Stimulated activated CD4-positive, alpha-beta T cell treated with anti-CD3 and anti-CD28 coated beads, TNF-alpha, amount 100 ng/mL, for 48 hours (primary cell): ENCODE measurements at places on chromosomes 2 and 18.

GRCh38 chr2:71306762-71307161 is 24.8 kb upstream of the ZNF638 start:
- DNase-seq: no peak

DNA sequence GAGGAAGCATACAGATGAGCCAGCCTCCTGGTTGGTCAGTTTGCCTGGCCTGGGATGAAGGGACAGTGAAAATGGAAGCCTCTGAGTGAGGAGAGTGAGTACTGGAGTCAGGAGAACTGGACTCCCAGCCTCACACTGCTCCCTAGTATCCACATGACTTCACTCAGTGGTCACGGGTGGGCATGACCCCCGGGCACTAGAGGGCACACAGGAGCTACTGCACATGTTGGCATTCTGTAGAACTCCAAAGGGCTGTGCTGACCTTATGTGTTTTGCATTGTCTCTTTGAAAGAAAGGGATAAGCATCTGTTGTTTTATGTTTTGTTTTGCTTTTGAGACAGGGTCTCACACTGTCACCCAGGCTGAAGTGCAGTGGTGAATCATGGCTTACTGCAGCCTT is 23.7 kb downstream of the NCAPH start:
- no peak for DNase-seq

- DNase-seq: no peak
Measured at GRCh38 chr2:119117891-119118882, 40.4 kb downstream of the C1QL2 start.

DNA sequence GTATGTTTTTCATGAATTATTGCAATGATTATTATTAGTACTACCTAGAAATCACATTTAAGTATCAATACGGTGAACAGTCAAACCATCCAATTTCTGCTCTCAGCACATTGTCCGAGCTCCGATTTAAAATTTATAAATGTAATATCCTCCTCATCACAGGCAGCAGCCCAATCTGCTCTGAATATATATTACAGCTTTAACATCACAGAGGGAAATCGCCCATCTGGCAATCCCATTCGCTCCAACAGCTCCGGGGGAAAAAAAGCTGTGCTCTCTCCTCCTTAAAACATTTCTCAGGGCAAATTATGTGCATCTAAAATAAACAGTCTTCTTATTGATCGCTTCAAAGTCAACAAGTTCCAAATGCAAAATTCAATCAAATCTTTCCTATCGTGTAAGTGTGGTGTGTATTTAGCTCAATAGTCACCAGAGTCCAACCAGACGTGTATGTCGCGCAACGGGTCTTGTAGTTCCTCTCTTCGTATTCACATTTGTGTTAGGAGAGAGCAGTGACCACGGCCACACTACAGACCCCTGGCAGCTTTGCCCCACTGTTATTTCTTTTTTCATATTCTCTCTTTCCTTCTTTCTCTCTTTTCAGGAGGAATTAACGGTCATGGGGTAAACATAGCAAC is 2.4 kb downstream of the FIGN start:
- DNase-seq: no peak

GRCh38 chr2:201205515-201205849 is 22.5 kb downstream of the CASP10 start:
- DNase-seq: no peak

GRCh38 chr2:25072606-25073005 is 30.7 kb downstream of the EFR3B start:
- no peak for DNase-seq

DNA sequence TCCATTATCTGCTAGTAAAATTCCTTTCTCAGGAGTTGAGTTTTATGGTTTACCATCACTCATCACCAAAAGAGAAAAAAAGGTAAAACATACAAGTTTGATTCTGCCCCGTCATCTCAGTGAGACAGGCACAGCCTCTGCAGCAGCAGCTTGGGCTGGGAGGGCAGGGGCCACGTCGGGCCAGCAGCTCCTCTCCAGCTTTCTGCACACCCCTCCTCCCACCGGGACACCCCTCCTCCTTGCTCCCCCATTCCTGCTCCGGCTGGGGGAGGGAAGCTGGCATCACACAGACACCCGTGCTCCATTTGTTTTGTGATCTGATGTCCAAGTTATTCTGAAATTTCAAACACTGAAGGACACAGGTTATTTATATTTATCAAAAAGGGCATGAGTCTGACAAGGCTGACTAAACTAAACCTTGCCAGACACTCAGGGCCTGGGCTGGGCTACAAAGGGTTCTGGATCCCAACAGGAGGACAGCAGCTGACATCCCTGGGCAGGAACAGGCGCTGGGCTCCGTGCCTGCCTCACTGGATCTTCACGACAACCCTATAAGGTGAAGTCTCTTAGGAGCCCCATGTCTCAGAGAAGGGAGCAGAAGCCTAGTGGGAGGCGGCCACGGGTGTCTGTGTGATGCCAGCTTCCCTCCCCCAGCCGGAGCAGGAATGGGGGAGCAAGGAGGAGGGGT is 71.4 kb downstream of the HDAC4 start:
- DNase-seq: no peak

GRCh38 chr18:76838182-76838581 is 15.8 kb downstream of the ZNF236 start:
- no peak for DNase-seq

GRCh38 chr2:208092093-208092832 is 32.1 kb downstream of the CRYGD start:
- DNase-seq: no peak

DNA sequence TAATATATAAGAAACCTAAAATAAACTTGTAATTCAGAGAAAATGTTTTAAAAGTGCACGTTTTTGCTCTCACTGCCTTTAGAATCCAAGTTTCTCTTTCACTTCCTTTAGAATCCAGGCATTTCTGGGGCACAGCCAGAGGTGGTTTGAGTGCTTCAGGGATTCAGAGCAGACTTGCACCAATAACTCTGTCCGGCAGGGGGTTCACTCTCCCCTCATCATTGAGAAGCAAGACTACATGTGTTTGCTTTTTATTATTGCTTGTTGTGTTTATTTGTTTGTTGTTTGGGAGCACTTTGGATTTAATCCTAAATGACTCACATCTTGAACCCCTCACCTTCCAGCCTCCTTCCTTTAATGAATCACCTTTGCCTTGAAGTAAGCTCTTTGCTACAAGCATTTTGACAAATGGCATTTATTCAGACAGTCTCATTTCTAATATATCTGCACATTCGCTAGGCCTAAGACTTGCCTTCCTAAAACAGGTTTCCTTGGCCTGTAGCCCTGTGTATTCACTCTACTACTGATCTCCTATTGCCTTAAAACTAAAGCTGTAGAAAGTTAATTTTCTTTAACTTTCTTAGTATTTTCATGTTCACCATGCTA is 233.5 kb upstream of the ATP5MC3 start:
- no peak for DNase-seq

DNA sequence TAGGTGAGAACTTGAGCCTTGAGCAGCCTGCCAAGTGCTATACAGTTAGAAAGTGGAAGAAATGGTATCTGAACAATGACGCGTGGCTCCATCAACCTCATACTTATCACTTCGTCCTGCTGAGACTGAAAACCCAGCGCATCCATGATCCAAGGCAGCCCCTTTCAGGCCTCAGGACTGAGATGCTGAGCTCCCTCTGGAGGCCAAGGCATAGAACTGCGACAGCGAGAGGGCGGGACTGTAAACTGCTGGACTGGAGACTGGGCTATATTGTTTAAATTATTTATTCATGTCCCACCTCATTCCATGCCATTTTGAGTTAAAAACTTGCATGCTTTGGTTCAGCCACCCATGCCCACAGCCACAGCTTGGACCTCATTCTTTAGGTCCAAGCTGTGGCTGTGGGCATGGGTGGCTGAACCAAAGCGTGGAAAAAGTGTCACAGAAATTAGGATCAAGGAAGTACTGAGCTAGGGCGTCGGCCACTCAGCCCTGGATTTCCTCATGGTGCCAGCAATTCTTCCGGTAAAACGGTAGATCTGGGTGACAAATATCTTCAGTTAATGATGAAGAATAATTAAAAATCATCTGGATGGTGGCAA is 195.5 kb downstream of the L3MBTL4 start:
- DNase-seq: peak; percentile 1

DNA sequence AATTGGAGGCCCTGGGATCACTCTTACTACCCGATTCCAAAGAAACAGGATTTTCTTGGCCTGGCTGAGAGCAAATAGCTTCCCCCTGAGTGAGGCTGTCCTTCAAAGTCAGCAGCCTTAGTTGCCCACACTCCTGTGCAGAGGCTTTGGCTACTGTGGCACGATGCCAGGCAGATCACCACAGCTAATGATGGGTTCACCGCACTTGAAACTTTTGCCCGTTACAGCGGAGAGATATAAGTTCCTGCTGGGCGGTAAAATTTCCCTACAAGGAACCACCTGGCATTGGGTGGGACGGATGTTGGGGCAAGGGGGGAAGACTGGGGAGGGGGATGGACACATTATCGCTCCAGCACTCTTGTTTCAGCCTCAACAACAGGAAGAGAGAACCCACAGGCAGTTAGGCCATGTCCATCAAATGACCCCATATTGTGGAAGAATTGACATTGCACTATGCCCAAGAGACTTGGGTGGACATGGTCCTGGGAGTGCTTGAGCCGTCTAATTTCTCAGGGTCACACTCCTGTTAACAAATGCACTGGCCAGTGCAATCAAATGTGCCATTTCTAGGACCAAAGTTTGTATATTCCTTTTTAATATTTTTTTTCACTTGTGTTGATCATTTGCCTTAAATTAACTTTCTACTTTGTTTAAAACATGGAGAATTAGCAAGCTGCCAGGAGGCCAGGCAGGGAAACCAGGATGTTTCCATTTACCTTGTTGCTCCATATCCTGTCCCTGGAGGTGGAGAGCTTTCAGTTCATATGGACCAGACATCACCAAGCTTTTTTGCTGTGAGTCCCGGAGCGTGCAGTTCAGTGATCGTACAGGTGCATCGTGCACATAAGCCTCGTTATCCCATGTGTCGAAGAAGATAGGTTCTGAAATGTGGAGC is 4.4 kb downstream of the IL1B start:
- DNase-seq: no peak

DNA sequence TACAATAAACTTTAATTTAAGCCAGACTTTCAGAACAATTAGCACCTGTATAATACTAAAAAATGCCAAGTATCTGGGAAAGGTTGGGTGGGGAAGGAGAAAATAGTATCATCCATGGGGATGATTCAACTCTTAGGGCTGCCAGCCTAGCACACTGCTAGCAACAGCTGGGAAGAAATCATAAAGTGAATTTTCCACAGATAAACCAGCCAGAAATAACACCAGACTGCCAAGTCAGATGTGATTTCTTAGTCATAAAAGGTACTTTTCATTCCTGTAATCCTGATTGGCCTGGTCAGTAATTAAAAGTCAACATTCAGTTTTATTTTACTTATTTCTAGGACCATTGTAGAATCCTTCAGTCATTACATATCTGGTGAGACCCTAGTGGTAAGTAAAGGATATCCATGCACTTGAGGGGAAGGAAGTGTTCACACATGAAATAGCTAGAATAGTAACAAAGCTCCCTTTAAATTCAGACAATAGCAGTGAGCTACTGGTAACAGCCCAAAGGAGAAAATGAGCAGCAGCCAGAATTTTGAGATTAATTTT is 59.4 kb downstream of the LIMS1 start:
- no peak for DNase-seq
